ENCODE measurements at places on chromosomes 6 and 20.

DNA sequence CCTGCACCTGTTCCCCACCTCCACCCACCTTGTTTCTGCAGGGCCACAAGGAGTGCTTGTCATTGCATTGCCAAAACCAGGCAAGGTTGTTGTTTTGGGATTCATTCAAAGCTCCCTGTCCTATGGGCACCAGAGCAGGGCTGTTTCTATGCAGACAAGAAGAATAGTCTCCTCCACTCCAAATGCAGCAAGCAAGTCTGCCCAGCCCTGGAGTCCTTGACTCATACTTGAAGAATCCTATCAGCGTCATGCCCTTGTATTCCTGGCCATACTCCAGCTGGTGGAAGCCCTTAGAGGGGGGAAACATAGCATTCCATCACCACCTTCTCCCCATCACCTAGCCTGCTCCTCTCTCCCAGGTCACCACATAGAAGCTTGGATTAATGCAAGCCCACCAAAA lies 145.3 kb upstream of the ECI2 start:
- no peak for DNase-seq

DNA sequence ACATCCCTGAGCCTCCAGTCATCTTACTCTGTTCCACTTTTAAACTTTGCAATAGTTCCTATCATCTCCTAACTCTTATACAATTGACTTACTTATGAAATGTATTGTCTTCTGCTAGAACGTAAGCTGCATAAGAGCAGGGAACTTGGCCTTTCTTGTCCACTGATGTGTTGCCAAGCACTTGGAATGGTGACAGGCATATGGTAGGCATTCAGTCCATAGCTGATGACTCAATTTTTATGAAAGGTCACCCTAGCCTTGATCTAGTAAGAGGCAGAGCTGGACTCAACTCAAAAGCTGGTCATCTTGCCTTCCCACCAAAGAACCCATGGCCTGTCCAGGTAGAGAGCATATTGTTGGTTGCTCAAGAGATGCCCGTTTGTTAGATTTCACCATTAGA lies 82.4 kb upstream of the FAM184A start:
- DNase-seq = no peak

DNA sequence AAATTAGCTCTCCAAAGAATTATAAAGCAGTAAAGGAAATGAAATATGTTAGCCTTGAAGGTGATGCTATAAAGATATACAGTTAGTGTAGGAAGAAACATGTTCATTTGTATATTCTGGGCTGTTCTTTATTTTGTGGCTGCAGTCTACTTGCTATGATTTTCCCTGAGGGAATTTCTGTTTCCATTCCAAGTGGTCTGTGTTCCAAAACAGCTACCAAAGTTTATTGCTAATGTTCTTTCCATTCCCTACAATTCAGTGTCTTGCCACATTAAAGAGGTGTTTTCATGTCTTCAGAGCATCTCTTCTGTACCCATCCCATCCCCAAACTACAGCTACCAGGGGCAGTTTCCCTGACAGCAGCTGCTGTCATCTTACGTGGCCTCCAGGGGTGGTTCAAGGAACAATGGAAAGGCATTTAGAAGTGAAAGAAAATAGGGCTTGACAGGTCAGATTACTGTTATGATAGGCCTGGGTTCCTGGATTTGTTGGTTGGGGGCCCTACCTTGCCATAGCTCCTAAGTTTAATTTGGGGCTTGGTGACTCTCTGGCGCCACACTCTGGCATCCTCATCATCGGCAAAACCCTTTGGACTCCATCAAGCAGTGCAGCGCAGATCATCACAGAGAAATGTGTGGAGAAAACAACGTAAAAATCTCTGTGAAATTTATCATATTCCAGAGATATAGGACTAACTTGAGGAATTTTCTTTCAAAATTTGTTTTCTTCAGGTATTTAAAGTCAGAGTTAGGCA lies 33.8 kb upstream of the AIG1 start:
- DNase-seq = peak; percentile 26

DNA sequence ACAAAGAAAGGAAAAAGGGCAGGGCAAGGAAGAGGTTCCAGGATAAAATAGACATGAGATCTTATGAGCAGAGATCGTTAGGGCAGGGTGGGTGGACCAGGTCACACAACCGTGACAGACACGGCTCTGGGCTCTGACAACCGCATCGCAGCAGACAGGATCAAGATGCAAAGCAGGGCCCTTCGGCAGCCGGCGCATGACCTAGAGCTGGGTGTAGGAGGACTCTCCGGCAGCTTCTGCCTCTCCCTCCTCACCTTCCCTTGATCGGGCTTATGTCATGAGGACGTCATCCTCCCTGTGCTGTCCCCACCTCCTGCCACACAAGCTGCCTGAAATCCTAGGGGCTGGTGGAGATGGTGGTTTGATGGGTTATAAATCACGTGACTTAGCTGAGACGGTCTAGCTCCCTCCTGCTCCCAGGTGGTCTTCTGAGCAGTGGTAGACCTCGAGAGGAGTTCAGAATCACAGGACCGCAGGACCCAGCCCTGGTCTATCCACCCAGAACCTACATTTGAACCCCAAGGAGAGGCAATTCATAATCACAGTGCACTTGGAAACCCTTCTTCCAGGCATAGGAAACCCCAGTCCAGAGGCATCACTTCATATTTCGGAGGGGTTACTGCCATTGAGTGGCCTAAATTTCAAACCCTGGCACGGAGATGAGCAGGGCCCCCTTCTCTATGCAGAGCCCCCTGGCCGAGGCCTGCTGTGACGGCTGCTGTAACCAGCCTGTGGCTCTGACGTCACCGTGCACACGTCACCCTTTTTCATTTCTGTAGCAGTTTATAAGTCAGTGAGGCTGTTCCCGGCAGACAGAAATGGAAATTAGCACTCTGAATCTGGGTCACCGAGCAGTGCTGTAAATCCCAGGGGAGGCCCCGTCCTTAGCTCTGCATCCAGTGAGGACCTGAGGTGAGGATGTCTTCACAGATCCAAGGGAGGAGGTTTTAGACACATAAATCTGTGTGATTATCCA lies 8.7 kb upstream of the CCR6 start:
- no peak for DNase-seq

DNA sequence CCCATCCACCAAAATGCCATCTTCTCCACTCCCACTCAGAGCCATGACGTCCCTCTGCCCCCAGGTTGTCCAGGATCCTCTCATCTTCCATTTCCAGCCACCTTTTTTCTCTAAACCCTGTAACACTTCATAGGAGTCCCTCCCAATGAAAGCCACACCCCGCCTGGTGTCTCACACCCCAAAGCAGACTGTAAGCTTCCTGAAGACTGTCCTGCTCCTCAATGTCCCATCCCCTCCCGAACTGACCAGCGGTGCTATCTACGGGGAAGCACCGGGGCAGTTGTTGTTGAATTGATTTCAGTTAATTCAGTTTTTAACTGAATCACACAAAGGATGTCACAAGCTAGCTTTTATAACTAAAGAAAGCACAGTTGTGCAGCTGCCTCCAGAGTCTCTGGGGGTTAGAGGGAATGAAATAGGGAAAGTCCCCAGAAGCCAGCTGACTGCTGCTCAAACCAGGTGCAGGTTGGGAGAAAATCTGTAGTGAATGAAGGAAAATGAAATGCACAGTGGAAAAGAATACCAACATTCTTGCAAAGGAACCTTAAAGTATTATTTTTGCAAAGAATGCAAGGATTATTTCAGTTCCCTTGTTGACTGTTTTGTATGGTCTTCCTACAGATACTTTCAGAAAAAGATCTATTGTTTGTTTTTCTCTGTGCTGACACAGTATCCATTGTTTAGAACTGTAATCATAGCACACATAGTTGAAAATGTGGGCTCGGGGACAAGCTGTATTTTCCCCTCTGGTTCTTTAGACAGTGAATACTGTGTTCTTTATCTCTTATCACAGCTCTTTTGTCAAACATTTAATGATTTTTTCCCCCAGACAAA lies 222.6 kb upstream of the QKI start:
- no peak for DNase-seq
